ENCODE measurements at places on chromosomes 5 and 9.

GRCh38 chr9:91839926-91840465 lies 110.0 kb downstream of the ROR2 start:
- DNase-seq = no peak

DNA sequence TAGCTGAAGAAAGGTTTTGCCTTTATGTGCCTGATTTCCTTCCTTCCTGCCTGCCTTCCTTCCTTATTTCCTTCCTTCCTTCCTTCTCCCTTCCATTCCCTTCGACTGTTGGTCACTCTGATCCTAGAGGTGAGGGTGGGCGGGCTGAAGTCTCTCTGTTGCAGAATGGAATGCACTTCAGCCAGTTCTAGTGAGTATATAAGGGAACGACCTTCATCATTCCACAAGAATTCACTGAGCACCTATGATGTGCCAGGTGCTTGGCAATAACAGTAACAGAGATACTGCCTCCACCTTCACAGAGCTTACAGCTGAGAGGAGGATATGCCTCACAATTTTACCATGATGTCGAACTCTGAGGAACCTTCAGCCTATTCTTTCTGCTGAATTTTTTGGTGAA lies 8.7 kb upstream of the OR5C1 start:
- DNase-seq = no peak

- DNase-seq = no peak
These were observed 137.4 kb downstream of the LPAR1 start for GRCh38 chr9:110900917-110901316.

GRCh38 chr5:77630114-77630680 lies 8.3 kb downstream of the OTP start:
- peak; percentile 62 for DNase-seq

GRCh38 chr5:35852773-35853172 lies 3.9 kb upstream of the IL7R start:
- no peak for DNase-seq

DNA sequence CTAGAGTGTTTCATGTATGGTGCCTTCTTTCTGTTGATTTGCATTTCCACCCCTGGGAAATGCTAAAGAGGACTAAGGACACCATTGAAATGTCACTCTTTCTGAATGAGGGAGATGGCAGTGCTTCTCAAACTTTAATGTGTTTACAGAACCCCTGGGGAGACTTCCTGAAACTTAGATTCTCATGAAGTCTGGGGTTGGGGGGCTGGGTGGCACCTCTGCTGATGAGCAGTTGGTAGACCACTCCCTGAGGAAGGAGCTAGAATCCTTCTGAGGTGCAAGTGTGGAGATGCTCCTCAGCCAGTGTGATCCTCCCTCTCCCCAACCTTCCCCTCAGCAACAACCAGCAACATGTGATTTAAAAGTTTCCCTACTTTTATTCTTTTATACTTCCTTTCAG lies 546.8 kb downstream of the LRRC70 start:
- DNase-seq = no peak

DNA sequence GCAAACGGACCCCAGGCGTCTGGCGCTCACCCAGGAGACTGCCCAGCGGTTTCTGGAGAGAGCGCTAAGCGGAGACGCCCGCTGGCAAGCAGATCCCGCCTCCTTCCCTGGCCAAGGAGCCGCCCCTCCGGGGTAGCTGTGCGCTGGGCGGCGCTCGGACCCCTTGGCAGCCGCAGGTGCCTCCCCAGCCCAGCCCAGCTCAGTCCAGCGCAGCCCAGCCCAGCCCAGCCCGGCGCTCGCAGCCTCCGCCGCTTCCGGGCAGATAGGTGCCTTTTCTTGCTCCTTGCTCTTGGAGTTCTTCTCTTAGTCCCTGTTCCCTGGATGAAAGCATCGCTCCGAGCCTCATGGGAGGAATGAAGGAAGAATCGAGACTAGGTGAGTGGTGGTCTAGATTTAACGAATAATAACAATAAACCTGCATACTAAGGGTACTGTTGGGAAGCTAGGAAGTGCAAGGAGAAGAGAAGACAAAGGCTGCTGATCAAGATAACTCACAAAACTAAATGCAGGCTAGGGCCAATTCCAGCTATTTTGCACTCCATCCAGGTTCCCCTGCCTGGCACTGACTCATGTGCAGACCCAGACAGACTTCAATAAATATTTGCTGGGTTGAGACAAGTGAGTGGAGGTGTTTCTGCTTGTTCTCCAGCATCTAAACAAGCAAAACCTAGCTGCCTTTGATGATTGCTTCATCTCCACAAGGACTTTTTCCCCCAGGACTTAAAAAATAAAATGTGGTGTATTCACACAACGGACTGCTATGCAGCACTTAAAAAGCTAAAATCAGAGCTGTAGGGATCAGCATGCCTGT lies at the start of gene STK32A:
Gene STK32A (plus strand): TSS at position 202 of the 811 bp plus-strand sequence. CDS start 4,609 bp downstream, outside the sequence.
- no peak for DNase-seq

All from NCI-H1694 treated with DMSO at 0.1 percent for 48 hours (cell line).